ENCODE measurements at places on chromosomes 1 and 21.

- no peak for DNase-seq
Measured at GRCh38 chr1:95941121-95941798, 707.2 kb downstream of the RWDD3 start.

GRCh38 chr1:168535536-168535935 is 8.3 kb downstream of the XCL2 start:
- DNase-seq: no peak

DNA sequence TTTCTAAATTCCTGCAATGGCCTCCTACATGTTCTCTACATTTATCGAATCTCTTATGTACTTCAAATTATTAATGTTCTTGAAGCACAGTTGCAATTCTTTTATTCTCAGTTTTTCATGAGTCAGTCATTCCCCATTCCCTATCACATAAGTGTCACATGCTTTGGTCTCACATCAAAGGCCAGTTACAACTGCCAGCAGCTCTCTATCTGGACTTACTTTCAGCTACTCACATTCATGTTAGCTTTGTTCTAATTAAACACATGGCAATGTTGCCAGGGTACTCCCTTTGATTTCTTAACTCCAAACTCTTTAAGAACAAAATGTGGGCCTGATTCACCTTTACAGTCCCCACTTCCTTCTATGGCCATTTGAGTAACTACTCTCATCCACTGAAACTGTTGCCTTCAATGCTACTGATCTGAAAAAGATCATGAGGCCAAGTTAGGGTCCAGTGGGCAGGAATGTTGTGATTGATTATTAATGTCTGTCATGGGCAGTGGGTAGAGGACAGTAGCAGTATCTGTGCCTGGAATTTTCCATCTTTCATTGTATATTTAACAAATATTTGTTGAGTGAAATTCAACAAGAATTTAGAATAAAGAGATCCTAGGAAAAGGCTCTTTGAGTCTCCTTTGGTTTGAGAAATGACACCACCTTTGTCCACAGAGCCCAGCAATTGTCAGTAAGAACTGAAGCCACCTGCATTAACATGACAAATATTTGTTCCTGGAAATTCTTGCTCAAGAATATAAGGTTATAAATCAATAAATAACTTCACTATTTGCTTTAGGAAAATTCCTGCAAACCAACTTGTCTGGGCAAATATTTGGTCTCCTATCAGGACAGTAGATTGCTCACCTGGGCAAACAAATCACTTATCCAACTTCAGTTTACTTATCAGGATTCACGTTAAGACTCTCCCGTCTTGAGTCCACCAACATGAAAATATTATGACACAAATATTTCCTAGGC is 153.6 kb upstream of the SAMSN1 start:
- DNase-seq: no peak

DNA sequence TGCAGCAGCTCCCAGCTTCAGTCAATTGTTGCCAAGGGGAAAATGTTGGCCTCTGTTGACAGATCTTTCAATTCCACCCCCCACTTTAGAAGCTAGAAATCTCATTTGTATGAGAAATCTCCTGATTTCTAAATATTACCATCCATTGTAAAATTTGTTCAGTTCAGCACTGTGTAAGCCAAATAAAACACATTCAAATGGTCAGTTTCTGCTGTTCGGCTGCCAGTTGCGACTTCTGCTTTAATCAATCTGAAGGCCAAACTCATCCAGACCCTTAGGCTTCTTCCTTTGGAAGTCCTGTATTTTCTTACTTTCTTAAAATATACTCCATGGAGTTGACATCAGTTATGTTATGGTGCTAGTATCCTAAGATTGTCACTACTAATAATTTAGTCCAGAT is 281.2 kb upstream of the ZRANB2 start:
- DNase-seq: no peak

DNA sequence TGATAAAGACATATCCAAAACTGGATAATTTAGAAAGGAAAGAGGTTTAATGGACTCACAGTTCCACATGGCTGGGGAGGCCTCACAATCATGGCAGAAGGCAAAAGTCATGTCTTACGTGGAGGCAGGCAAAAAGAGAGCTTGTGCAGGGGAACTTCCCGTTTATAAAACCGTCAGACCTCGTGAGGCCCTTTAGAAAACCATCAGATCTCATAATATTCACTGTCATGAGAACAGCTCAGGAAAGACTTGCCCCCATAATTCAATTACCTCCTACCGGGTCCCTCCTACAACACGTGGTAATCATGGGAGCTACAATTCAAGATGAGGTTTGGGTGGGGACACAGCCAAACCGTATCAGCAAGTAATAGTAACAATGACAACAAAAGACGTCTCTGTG is 88.2 kb upstream of the SLC25A33 start:
- no peak for DNase-seq

DNA sequence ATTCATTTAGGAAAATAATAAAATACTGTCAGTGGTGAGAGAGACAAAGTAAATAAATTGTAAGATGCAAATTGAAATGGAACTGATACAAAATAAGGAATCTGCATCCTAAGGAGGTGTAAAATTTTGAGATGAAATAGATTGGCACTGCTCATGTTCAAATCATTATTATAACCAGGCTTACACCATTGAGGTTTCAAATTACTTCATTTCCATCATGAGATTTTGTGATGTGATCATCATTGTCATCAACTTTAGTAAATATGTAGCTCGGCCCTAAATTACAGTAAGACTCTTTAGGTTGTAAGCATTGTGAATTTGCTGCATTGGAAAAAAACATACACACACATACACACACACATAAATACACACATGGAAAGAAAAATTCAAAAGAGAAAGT is 123.4 kb downstream of the SDCCAG8 start:
- no peak for DNase-seq

DNA sequence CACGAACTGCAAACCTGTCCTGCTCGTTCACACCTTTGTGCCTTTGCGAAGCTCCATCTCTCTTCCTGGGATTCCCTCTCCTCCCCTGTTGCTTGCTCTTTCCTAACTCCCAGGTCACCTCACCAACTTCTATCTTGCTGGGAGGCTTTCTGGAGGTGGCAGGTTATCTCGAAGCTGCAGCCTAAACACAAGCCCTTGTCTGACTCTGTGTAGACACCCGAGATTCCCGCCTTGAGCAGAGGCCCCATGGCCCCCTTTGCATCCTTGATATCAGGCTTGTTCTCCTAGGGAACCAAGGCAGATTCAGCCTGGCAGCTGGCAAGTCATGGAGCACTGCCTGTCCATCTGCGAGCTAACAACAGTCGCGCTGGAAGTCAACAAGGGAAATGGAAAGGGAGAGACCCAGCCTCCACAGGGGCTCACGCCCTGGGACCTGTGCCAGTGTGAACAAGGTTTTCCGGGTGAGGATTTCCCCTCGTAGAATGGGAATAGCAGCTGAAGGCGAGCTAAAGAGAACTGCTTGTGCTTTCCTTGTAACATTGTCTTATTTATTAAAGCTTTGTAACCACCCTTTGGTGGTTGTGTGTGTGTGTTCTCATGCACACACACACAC is 109.5 kb upstream of the JUN start:
- DNase-seq: no peak

DNA sequence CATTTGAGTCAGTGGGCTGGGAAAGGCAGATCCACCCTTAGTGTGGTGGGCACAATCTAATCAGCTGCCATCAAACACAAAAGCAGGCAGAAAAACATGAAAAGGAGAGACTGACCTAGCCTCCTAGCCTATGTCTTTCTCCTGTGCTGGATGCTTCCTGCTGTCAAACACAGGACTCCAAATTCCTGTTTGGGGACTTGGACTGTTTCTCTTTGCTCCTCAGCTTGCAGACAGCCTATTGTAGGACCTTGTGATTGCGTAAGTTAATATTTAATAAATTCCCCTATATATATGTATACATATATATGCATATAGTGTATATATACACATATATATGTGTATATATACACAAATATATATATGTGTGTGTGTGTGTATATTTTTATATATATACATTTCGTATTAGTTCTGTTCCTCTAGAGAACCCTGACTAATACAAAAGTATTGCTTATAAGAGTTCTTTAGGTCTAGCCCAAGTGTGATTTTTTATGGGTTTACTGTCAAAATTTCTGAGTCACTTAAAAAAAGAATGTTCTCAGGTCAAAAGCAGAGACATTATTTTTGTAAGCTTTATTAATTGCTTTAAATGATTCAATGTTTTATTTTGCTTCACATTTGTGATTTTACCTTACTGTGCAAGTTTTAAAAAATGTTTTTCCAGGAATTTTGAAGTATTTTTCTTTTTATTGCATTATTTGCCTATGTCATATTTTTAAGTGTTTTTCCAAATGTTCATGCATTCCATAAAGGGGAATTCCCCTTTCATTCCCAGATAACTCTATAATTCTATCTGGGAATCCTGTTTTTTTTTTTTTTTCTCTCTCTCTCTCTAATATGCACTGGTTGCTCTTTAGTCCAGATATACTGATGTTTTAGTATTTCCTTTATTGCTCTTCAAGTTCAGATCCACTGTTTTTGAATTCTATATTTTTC is 92.1 kb upstream of the ADAMTS5 start:
- no peak for DNase-seq

- no peak for DNase-seq
Measured at GRCh38 chr1:236081546-236082227, 16.8 kb upstream of the NID1 start.

DNA sequence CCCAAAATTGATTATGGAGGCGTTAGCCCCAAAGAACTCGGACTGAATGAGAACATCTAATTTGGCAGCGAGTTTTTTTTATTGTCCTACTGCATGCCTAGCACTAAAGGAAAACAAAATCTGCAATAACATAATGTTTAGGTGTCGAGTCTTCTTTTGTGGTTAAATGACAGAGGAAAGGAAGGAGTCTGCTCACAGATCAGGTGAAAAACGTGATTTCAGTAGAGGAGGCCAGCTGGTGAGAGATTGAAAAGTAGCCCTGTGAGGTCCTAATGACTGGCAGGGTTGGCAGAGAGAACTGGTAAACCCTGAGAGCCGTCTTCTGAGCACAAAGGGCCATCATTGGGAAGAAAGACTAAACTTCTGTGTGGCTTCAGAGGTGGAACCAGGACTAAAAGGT is 24.2 kb downstream of the WDTC1 start:
- DNase-seq: no peak

DNA sequence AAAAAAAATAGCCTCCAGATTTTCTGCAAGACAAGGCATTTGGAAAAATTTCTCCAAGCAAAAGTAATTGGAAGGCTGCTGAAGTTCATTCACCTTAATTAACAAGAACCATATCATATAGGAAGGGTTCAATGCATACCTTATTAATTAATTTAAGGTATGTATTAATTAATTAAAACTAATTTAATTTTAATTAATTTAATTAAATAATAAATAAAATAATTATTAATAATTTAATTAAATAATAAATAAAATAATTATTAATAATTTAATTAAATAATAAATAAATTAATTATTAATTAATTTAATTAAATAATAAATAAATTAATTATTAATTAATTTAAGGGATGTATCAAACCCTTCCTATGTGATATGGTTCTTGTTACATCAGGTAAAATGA is 7.9 kb downstream of the OR2L13 start:
- no peak for DNase-seq

DNA sequence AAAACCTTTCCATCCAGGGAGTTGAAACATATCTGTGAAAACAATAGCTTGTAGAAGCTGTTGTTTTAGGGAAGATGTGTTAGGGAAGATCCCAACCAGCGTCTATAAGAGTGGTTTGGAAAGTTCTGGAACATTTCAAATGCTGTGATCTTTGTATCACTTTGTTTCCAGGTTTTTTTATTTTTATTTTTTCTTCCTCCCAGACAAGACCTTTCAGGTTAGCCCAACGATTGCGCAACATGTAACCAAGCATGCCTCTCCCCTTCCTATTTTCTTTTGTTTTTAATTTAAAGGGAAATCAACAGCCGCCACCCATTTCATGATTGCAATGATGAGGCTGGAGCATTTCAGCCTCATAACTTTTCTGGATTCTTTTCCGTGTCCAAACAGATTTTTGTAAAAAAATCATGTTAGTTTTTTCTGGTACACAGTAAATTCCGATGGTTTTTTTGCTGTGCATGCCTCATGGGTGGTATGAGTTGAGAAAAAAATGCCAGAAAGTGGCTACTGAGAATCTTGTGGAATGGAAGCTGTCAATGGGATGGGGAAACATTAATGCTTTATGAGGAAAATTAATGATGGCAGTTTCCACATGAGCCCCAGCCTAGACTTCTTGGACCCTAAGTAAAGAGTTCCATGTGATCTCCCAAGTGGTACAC is 109.3 kb downstream of the RUNX1 start:
- DNase-seq: no peak

- no peak for DNase-seq
Measured at GRCh38 chr1:207007352-207008033, 25.1 kb downstream of the C1orf116 start.

DNA sequence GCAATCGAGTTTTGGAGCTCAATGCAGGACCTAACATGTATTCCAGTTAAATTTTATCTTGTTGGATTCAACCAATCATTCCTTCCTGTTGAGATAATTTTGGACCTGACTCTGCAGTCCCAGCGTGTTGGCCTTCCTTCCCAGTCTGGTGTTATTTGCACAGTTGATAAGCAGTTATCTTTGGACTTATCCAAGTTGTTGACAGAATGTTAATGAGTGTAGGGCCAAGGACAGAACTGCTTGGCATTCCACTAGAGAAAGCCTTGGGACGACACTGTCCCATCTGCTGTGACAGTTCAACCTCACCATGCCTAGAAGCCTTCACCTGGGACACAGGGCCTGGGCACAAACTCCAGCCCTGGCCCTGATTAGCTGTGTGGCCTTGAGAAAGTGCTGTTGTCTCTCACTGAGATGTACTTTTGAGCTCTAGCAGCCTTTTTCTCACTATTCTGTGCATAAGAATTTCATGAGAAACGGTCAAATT is 104.1 kb upstream of the SLC25A33 start:
- DNase-seq: no peak

GRCh38 chr1:183838221-183838620 is 33.3 kb downstream of the RGL1 start:
- no peak for DNase-seq

DNA sequence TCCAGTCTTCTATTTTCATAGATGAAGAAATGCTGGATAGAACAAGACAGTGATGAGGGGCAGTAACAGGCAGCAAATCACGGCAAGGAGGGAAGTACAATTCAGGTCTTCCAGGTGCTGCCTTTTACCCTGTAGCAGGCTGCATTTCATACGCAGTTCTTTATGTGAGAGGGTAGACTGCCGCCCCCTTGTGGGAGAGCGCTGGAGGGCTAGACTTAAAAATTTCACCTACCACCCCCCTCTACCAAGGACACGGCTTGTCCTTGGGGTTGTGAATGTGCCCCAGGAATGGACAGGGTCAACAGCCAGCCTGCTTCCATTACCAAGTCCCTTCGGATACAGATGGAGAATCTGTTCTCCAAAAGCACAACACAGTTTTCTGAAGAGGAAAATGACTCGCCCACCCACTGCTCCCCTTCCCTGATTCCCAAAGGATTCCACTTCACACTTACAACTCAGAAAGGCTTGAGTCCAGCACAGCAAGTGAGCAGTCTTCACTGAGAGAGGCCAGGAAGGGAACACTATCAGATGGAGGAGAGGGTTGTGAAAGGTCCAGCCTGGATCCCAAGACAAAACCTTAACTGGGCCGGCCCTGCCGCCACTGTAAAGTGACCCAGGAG is 7.4 kb downstream of the WDR77 start:
- peak; percentile 22 for DNase-seq
